ENCODE measurements at places on chromosomes 6 and 20.

GRCh38 chr6:41785689-41786450, 1.6 kb upstream of the TOMM6 start:
- DNase-seq: no peak

DNA sequence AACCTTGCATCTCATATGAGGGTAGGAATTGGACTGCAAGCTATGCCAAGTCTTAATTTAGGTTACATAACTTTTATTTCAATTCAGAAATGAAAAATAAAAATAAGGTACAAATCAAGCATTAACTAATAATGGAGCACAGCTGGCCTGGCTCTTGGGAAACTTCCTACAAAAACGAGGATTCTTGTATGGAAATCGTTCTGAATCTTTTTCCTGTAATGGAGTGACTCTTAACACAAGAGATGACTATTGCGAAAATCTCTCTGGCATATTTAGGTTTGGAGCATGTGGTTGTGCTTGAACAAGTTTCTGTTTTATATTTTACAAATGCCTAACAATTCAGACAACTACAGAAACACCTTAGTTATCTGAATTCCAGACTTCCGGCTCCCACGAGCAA, 34.0 kb upstream of the PI16 start:
- no peak for DNase-seq

GRCh38 chr20:12597551-12597950, 411.2 kb upstream of the SPTLC3 start:
- DNase-seq: no peak

GRCh38 chr20:31237763-31238162, 19.7 kb upstream of the DEFB115 start:
- no peak for DNase-seq

- DNase-seq: no peak
These were observed 155.1 kb downstream of the CDC5L start for GRCh38 chr6:44542401-44543116.

DNA sequence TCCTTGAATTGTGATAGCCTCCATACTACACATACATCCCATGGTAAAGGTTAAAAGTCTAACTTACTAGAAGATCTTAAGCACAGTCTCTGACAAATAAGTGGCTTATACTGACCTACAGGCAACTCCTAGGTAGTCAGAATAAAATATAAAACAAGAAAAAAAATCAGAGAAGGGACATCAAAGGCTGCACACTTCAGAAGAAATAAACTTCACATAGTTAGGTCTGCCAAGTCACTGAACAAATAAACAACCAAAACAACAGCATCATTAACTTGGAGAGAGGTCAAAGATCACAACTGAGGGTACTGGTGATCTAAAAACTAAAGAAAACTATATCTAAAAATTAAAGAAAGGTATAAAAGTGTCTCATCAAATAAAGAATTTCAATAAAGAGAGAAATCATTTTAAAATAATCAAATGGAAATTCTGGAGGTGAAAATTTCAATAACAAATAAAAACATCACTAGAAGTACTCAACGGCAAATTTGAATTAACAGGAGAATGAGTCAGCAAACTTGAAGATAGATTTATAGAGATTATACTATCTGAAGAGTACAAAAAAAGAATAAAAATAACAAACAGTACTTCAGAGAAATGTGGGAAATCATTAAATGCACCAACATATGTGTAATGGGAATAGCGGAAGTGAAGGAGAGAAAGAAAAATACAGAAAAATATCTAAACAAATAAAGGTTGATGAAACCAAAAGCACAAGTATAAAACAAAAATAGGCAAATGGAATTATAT, 88.0 kb upstream of the UST start:
- DNase-seq: no peak

DNA sequence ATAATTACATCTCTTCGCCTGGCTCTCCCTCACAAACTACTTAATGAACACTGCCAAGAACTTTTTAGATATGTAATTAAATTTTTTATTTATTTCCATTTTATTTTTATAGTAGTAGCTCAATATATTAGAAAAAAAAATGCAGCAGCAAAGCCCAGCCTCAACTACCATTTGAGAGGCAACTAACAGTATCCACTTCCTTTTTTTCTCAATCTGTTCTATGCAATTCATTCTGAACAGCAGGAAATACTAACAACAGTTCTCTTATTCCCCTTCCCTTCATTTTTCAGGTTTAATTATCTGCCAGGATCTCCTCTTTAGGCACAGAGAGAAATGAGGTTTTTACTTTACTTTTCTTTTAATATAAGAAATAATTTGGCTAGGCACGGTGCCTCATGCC, 112.7 kb downstream of the ZNF217 start:
- no peak for DNase-seq

DNA sequence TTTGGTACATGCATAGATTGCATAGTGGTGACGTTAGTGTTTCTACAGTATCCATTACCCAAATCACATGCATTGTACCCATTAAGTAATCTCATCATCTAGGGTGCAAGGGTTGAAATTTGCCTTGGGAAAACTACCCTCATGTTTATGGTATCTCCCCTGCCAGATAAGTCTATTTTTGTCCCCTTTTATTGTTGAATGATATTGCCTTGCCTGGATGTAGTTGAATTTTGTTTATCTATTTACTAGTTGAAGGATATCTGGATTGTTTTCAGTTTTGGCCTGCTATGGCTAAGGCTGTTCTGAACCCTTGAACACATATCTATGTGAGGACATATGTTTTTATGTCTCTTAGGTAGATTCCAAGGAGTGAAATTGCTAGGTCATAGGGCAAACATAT, 13.4 kb downstream of the HLA-DRB1 start:
- DNase-seq: no peak

- DNase-seq: no peak
These were observed 12.7 kb downstream of the IGF2R start for GRCh38 chr6:159981403-159982245.

- DNase-seq: no peak
These were observed 2.6 kb downstream of the DEFB113 start for GRCh38 chr6:49966823-49967222.

DNA sequence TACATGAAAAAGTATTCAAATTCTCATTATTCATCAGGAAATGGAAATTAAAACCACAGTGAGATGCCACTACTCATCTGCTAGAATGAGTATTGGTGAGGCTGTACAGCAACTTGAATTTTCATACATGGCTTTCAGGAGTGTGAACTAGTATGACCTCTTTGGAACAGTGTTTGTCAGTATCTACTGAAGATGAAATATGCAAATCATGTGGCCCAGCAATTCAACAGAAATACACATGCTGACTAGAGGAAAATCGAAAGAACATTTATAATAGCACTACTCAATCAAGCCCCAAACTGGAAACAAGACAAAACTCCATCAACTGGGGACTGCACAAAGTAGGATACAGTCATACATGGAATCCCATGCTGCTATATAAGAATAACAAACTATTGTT, 102.2 kb downstream of the DCDC2 start:
- DNase-seq: no peak

GRCh38 chr20:385448-385847, 4.9 kb downstream of the TRIB3 start:
- DNase-seq: no peak

- DNase-seq: no peak
These were observed 1.0 kb upstream of the SPATA2 start for GRCh38 chr20:49916146-49917002.

- DNase-seq: no peak
These were observed 579.6 kb upstream of the MAP3K7 start for GRCh38 chr6:91166271-91167046.

DNA sequence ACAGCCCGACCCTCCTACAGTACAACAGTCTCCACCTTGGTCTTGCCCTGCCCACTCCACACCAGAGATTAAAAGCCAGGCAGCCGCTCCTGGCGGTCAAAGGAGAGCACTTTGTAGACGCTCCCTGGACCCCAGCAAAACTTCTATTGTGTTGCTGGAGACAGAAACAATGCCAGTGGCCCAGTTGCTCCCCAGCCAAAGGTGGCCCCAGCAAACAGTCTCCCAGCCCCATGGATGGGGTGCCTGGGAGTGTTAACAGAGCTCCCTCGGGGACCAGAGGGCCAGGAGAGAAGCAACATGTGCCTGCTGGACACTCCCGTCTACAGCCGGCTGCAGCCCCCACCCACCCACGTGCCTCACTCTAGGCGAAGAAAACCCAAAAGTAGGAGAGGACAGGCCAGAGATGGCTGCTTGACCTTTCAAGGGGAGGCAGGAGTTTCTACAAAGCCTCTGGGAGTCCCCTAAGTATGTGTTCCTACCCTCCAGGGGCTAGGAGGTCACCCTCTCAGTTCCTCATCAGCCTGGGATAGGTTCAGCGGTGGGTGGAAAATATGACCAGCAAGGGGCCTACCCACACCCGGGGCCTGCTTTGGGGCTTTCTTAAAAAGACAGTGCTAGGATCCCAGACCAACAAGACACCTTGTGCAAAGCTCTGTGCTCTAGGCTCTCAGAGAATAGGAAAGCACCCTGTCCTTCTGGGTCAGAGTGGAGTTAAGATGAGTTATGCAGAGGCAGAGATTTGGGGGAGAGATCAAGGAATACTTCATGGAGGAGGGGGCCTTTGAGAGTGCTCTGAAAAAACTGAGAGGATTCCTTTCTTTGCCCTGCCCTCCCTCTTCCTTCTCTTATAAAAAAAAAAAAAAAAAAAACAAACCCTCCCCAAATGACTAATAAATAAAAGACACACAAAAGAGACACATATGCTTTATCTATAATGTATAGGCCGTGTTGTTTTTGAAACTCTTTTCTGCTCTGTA, 19.0 kb upstream of the PREX1 start:
- no peak for DNase-seq

GRCh38 chr6:132813173-132813856, 1.1 kb upstream of the RPS12 start:
- DNase-seq: peak; percentile 14

- DNase-seq: no peak
These were observed 374.1 kb upstream of the MANEA start for GRCh38 chr6:95203153-95203754.

- DNase-seq: no peak
These were observed 19.5 kb upstream of the RSPH4A start for GRCh38 chr6:116596815-116597214.
